ENCODE measurements at places on chromosomes 12 and 14.

- DNase-seq = no peak
These were observed 378.8 kb downstream of the ALG10 start for GRCh38 chr12:34400986-34401658.

GRCh38 chr12:111067498-111067897 is 147.1 kb upstream of the MYL2 start:
- DNase-seq = no peak

- no peak for DNase-seq
These were observed 754 bp downstream of the ATG14 start for GRCh38 chr14:55410876-55411275.

DNA sequence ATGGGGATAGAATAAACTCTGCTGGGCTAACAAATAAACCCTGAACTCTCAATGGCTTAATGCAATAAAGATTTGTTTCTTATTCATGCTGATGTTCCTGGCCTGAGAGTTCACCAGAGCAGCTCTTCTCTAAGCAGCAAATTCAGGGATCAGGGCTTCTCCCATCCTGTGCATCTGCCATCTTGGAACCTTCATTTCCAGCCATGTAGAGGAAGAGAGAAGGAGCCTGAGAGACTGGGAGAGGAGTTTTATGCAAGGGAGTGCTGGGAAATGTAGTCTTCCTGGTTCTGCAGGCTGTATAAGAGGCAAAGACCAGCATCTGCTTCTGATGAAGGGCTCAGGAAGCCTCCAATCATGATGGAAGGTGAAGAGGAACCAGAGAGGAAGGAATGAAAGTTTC is 20.6 kb upstream of the APOLD1 start:
- no peak for DNase-seq

GRCh38 chr12:104737791-104738301 is 220.2 kb downstream of the SLC41A2 start:
- no peak for DNase-seq

DNA sequence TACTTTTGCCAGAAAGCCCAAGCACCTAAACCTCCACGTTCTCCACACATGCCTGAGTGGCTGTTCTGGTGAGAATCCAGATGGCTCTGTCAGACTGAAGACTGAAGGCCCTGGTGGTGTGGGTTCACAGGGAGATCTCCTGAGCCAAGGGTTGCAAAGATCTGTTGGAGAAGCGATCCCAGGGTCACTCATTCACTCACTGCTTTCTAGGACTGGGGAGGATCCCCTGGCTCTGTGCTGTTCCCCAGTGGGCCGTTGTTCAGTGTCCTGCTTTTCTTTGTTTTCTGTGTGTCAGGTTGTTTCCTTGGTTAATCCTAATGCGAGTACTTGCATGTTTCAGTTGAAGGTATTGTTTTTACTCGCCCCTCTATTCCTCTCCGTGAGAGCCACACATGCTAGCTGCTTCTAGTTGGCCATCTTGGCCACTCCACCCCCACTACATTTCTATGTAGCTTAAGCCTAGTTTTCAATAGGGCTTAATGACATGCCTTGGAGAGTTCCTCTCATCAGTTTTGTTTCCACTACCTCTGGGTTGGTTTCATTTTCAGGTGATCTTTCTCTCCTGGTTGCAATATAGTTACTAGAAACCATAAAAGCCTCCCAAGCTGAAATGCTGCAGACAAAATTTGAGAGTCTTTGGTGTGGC is 144.5 kb upstream of the SLC38A2 start:
- no peak for DNase-seq

- DNase-seq = no peak
These were observed 211.2 kb upstream of the LRIG3 start for GRCh38 chr12:59131462-59131861.

GRCh38 chr14:73463411-73463810 is 5.1 kb upstream of the NUMB start:
- peak; percentile 99 for DNase-seq

GRCh38 chr14:69886453-69887242 is 7.4 kb downstream of the SMOC1 start:
- no peak for DNase-seq

DNA sequence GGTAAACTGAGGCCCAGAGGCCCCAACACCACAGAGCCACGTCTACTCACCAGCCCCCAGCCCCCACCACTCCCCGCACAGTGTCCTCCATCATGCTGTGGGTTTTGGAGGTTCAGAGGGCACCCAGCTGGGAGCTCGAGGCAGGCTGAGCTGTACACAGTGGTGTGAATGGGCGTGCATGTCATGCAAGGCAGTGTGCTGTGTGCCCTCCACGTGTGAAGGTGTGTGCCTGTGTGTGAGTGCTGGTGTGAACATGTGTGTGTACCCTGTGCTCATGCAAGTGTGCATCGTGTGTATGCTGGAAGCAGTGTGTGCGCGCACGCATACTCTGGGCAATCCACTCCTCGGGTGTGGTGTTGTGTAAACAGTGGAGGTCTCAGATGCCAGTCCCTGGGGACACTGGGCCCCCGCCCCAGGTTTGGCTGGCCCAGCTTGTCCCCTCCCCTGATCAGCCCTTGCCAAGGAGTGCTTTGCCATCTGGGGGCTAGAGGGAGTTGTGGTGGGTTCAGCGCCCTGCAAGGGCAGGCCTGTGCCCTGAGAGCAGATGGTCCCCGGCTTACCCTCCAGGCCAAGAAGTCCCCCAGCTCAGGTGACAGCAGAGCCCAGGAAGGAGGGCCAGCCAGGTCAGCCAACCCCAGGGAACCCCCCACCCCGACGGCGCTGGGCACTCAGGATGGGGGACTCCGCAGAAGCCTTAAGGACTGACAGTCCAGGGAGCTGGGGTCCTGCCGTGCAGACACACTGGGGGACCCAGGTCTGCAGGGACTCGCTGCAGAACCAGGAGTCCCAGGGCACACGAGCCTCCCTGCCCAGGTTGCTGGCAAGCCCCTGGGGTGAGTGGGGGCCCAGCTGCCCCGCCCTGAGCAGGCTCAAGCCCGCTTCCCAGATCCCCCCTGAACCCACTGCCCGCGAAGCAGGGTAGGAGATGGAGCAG is 23.8 kb upstream of the GPR132 start:
- no peak for DNase-seq

- DNase-seq = no peak
These were observed 106.6 kb upstream of the ATP2B1 start for GRCh38 chr12:89815225-89815624.

- DNase-seq = peak; percentile 18
These were observed 34.8 kb downstream of the DLK1 start for GRCh38 chr14:100761481-100761880.

DNA sequence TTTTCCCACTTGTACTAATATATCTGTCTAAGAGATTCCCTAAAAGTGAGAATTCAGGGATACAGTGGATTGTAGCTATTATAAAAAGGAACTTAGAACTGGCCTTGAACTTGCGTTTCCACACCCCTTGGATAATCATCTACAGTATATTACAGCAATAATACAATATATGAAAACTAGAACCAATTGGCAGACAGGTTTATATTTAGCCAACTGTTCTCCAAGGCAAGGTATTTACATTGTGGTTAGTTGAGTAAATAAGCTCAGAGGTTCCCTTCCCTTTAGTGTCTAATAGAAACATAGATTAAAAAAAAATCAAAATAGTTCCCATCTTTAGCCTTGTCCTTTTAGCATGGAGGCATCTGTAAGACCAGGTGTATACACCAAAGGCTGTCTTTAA is 42.1 kb downstream of the LIMA1 start:
- no peak for DNase-seq

- no peak for DNase-seq
These were observed 219.6 kb downstream of the PHETA1 start for GRCh38 chr12:111149299-111149698.

- DNase-seq = no peak
These were observed 113.3 kb downstream of the SMOC1 start for GRCh38 chr14:69992564-69992963.

DNA sequence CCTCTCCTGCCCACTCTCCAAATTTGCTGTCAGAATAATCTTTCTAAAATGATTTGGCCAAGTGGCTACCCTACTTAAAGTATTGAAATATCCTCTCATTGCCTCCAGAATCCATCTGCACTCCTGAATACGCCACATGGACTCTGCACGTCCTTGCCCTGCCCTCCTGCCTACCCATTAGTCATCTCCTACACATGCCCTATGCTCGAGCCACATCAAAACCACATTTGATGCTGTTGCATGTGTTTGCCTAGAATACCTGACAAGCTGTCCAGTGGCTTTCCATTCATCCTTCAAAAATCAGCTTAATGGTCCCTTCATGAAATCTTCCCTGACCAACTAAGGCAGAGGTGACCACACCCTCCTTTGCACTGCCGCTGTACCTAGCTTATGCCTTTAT is 17.0 kb downstream of the VCPKMT start:
- no peak for DNase-seq

GRCh38 chr12:121930862-121931261 is 12.5 kb downstream of the CFAP251 start:
- no peak for DNase-seq

GRCh38 chr12:119088685-119089379 is 89.9 kb upstream of the HSPB8 start:
- no peak for DNase-seq

- DNase-seq = peak; percentile 84
These were observed 71.2 kb downstream of the RIN3 start for GRCh38 chr14:92584816-92585215.

DNA sequence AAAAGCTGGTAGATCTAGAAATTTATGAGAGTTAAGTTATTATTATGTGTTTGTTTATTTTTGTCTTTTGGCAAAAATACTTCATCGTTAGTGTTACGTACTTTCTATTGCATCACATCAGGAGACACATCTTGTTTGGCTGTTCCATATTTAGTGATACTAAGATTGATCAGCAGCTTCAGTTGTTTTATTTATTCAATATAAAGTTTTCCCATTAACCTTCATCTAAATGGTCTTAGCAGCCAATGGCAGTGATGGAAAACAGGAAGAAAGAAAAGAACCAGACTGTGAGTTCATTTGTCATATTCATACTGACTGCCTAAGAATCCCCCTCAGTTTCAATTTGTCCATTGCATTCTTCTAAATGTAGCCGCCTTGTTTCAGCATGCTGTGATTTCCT is 122.3 kb downstream of the METTL25 start:
- DNase-seq = no peak

- no peak for DNase-seq
These were observed 452.8 kb downstream of the AEBP2 start for GRCh38 chr12:19891936-19892591.

GRCh38 chr12:111028830-111029229 is 108.5 kb upstream of the MYL2 start:
- no peak for DNase-seq

DNA sequence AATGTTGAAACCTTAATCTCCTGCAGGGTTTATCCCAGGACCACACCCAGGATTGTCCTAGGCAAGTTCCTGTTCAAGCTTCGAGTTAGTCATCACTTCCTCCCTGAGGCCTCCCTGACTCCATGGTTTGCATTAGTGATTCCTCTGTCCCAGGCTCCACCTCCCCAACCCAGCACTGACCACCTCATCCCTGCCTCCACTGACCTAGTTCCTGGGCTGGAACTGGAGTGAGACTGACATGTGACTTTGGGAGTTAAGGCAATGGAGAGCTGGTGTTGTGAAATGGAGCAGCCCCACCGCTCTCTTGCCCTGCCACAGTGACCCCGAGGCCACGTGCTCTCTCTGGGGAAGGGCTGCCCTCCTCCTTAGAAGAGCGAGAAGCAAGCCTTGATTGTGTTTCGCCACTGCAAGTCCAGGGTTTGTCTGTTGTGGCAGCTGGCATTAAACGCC is 15.8 kb upstream of the DTX1 start:
- DNase-seq = peak; percentile 92

DNA sequence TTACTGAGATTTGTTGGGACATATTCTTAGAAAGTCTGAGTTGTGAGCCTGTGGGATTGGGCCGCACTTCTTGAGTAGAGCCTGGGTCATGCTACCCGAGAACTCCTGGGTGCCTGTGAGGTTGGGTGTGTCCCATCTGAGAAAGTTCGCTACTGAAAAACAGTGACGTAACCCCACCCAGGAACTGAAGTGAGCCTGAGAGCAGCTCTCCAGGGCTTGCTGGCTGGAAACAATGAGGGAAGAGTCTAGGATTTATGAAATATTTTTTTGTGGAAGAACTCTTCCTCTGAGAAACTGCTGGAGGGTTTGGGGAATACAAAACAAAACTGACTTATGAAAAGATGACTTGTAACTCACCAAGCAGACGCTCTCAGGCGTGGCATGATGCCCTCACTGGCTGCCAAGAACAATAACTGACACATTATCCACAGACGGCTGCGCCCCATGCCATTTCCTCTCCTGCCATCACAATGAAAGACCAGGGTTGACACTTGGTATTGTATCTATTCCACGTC is 69.2 kb downstream of the RASSF3 start:
- DNase-seq = peak; percentile 43

- DNase-seq = no peak
These were observed 189.9 kb downstream of the VRK1 start for GRCh38 chr14:96987086-96987474.

GRCh38 chr12:20269337-20270067 is 98.8 kb upstream of the PDE3A start:
- DNase-seq = no peak

DNA sequence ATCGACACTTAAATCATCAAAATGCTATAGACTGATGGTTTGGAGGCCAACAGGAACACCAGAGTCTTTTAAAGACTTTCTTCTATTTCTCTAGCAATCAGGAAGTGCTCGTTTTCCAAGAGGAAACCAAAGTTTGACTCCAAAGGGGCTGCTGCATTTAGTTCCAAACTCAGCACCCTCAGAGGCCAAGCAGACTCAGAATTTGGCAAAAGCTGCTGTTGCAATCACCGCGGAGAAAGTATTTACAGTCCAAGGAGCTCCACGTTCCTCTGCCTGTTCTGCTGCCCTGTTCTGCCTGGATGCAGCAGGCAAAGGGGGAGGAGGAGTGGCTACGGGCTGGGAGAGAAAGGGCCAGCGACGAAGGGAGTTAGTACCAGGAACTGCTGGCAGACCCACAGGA is 325.1 kb downstream of the BCL11B start:
- no peak for DNase-seq

- no peak for DNase-seq
These were observed 55.3 kb downstream of the IPO8 start for GRCh38 chr12:30640392-30640791.

GRCh38 chr14:90810806-90811205 is 5.4 kb downstream of the TTC7B start:
- no peak for DNase-seq

GRCh38 chr12:110174373-110174996 is 50.3 kb downstream of the IFT81 start:
- no peak for DNase-seq

GRCh38 chr12:88035907-88036289 is 6.7 kb upstream of the C12orf50 start:
- no peak for DNase-seq

DNA sequence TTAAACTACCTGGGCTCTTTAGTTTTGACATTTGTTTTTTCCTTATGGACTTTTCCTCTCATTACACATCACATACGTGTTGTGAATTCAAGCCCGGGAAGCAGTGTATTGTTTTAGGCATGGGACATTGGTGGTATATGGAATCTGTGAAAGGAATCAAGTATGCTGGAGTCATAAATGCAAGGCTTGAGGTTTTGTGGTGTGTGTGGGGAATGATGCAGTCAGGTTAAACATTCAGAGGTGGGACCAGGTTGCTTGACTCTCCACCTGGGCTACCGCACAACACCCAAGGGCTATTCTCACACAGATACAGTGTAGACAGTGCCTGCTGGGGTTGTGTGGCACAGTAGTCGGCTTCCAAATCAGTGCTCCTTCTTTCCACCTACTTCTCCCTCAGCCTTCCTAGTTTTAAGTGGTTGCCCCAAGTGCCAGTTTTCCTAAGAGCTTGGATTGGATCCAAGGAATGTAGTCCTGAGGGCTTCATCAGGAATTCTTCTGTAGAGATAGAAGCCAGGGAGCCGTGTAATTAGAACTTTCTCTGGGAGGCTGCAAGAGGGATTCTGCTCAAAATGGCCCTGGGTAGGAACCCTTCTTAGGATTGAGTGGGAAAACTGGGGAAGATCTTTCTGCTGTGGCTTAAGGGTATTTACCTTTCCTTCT is 243.7 kb downstream of the C12orf75 start:
- no peak for DNase-seq

All from CD14-positive monocyte (primary cell).